ENCODE measurements at places on chromosomes 16 and 17.

- no peak for DNase-seq
Observed at GRCh38 chr17:77963441-77963840, 4.9 kb downstream of the TNRC6C start.

GRCh38 chr16:26606381-26607150 lies 460.2 kb upstream of the C16orf82 start:
- DNase-seq, result no peak

DNA sequence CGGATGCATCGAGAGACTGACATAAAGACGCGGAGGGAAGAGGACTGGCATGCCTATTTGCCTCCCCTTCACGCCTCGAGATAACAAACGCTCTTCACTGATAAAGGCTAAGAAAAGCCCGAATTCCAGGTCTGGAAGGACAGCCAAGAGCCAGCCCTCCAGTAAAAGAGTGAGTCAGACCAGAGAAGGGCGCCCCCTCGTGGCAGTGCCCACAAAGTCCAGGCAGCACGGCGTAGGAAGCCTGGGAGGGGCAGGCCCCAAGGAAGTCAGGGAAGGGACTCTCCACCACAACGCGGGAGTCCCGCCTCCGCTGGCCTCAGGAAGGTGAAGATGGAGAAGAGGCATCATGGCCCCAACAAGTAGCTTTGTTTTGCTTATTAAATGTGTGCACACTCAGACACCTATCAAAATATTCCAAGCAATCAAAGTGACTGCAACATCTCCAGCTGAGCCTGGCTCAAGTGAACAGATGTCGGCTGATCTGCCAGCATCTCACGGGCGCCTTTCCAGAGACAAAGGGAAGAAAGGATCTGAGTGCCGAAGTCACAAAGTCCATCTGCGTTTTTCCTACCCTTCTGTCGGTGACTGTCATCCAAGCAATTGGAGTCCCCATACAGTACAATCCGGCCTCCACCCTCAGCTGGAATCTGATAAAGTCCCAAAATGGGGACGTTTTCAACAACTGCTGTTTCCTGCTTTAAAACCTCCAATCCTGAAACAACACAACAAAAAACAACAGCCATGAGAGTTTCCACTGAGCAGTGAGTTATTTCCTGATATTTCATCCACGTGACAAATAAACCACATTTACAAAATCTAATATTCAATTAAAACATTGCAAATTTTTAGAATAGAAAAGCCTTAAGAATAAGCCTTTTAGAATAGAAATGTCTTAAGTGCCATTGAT lies 20.4 kb upstream of the SLC38A8 start:
- peak; percentile 38 for DNase-seq

- DNase-seq, result no peak
Observed at GRCh38 chr16:70676675-70677498, 9.0 kb downstream of the MTSS2 start.

DNA sequence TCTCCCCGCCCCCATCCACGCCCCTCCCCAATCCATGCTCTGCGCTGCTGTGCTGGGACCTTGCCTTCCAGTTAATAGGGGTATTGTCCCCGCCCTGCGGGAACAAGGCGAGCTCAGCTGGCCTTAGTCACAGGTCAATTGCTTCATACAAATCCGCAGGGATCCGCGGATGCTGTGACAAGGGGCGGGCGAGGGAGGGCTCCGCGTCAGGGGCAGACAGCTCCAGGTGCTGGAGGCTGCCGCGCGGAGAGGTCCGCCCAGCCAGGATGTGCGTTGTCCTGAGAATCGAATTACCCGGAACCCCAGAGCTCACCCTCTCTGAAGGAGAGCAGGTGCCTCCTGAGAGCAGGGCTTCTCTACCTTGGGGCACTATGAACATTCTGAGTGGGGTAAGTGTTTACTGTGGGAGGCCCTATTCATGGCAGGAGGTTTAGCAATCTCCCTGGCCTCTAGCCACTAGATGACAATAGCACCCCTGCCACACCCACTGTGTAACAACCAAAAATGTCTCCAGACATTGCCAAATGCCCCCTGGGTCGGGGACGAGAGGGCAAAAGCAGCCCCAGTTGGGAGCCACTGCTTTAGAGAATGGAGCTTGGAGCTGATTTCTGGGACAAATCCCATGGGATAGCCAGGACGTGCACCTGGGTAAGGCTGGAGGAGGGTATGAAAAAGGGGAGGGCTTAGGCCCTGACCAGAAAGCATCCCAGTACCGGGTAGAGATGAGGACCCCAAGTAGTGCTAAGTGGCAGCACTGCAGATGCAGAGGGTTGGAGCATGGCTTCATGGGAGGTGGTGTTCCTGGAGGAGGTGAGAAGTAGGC lies 138.2 kb downstream of the CYLD start:
- no peak for DNase-seq

DNA sequence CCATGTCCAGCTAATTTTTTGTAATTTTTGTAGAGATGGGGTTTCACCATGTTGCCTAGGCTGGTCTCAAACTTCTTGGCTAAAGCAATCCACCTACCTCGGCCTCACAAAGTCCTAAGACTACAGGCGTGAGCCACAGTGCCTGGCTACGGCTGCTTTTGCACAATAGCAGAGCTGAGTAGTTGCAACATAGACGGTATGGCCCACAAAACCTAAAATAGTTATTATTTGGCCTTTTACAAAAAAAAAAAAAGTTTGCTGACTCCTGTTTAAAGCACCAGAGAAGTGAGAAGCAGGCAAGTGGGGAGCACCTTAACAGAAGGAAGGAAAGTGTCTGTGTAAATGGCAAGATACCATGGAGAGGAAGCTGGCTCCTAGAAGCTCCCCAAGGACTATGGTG lies 5.3 kb upstream of the HSF5 start:
- DNase-seq, result no peak

DNA sequence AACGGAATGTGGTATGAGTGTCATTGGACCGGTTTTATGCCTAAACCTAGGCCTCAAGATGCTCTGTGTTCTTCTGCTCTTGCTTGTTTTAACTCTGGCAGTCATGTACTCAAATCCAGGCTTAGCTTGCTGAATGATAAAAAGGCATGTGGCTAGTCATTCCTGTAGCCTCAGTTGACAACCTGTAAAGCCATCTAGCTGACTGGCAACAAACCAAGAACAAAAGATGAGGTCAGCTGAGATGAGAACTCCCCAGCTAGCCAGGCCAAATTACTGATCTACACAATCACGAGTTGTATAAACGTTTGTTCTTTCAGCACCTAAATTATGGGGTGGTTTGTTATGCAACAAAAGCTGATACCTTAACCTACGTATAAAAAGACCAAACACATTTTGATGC lies 1406.0 kb upstream of the CDH8 start:
- no peak for DNase-seq

DNA sequence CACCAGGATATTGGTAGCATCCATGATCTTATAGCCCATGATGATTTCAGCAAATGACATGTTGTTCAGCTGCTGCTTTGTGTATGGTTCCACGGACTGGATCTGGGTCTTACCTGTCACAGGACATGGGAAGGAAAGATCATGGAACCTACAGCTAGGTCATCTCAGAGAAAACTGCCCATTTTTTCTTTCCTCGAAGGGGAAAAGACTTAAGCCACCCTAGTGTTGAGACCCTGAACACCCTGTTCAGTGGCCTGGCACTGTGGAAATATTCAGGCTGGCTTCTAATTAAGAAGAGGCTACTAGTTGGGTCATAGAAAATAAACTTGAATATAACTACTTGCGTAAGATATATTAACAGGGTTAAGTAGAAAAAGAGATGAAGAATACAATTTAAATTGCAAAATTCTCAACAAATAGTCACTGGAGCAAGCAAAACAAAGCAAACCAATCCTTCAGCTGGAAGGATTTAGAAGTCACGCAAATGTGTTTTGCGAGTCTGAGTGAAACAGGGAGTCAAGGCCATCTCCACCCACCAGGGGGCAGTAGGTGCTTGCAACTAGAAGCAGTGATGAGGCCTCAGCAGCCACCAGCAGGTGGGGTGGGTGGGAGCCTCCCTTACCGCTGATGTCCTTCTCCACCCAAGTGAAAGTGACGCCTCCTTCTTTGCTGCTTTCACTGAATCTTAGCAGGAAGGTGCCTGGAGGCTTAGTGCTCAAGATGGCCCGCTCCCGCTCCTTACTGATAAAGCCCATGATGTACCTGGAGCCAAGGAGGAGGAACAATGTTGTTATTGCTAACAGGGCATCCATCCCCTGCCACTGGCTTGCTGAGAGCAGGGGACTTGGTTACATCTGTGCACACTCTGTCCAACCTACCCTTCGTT lies 34.3 kb downstream of the STAT5A start:
- peak; percentile 60 for DNase-seq

DNA sequence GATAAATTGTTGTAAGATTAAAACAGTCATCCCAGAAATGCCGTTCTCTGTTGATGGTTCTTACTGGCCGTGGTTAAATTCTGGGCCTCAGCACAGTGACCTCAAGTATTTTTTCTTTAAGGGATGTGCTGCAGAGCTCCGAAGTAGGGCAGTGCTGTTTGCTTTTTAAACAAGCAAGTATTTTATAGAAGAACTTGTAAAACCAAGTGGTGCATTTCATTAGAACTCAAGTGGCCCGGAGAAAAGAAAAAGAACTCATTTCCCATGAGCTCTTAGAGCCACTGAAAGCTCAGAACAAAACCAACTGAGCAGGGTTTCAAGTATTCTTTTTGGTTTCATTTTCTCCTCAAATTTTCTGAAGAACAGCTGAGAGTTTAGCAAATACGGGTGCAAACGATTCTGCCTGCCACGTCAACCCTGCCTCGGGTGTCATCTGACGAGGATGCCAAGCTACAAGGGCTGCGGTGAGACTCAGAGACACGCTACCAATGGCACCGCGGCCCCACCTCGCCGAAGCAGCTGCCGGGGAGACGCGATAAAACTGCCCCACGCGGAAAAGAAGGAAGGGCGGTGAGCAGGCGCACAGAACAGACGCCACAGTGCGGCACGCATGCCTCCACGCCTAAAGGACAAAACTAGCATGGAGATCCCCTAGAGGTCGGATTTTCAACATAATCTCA lies 6.3 kb downstream of the LMF1 start:
- DNase-seq, result no peak

DNA sequence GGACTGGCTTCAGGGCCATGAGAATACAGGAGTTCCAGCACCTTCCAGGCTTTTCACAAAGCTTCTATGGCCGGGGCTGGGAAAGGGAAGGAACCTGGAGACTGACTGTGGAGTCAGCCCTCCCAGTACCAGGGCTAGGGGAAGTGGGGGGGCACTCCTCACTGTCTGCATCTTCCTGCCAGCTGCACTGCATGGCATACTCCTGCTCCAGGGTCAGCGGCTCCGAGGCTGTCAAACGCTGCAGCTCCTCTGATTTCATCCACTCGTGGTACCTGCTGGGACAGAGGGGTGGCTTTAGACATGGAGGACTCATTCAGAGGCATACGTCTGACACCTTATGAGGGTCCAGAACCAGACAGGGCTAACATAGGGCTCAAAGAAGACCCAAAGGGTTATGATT lies 2.7 kb downstream of the NAT9 start:
- no peak for DNase-seq

GRCh38 chr17:17796787-17797061 lies 40.1 kb downstream of the SREBF1 start:
- DNase-seq, result no peak

DNA sequence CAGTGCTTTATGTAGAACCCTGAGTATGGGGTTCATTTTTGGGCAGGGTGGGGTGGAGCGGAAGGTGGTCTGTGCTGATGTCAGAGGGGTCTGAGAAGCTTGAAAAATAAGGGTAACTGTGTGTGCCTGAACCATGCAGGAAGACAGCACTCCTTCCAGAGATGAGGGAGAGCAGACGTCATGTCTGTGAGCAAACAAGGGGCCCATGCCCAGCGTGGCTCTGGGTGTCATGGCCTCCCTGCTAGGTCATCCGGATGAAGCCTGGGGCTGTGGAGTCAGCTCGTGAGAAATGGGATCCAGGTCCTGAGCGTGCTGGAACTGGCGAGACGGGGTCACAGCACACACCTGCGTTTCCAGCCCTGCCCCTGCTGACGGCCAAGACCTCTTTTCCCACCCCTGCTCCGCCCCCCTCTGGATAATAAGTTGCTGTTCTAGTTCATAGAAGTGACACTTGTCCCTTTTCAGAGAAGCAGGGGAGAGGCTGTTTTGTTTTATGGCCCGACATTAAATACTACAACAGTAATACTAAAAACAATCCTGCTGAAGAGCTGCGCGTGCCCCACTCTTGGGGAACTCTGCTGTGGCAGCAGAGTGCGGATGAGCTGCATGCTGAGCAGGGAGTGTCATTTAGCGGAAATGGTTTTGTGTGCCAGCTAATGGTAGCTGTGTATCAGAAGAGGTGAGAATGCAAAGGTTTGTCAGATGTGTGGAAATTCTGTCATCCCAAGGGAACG lies 92.6 kb downstream of the RPTOR start:
- no peak for DNase-seq

GRCh38 chr17:58315281-58315711 lies 13.3 kb downstream of the TSPOAP1 start:
- DNase-seq, result no peak

GRCh38 chr16:86299882-86300610 lies 210.3 kb upstream of the FOXF1 start:
- DNase-seq, result no peak

- no peak for DNase-seq
Observed at GRCh38 chr17:80297996-80298560, 37.4 kb downstream of the RNF213 start.

DNA sequence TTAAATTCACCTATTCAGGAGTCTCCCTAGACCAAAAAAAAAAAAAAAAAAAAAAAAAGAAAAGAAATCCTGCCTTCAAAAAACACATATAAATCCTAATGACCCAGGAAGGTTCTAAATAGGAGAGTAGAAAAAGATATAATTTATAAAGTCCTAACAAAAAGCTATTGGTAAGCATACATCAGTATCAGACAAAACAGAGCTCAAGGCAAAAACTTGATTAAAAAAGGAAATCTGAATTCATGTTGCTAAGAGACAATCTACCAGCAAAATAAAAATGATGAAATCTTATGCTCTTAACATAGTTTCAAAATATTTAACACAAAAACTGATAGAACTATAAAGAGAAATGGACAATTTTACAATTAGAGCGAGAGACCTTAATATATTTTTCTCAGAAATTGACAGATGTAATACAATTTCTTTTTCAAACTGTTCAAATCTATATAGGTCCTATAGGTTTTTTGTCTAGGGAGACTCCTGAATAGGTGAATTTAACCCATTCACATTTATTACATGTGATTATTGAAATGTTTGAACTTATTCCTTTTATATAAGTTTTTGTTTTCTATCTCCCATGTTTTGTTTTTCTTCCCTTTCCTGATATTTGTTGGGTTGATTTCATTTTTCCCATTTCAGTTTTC lies 57.0 kb downstream of the NT5M start:
- DNase-seq, result no peak

GRCh38 chr17:81544281-81544974 lies 7.7 kb downstream of the FAAP100 start:
- no peak for DNase-seq
